Mucosa of descending colon (tissue), 3 donors: ENCODE measurements at places on chromosomes 12 and 14. TPM values are rescaled to one million over a fixed set of nuclear protein-coding genes. Genes with fewer than 3 reads are reported as not detected.

The A2ML1 gene
- not detected for total RNA-seq

The GPR162 gene
- total RNA-seq: 1.7 TPM

GRCh38 chr12:125797421-125798175, 732.4 kb downstream of the AACS start:
- DNase-seq: no peak

GRCh38 chr12:126547905-126548304, 1482.7 kb downstream of the AACS start:
- DNase-seq: no peak

DNA sequence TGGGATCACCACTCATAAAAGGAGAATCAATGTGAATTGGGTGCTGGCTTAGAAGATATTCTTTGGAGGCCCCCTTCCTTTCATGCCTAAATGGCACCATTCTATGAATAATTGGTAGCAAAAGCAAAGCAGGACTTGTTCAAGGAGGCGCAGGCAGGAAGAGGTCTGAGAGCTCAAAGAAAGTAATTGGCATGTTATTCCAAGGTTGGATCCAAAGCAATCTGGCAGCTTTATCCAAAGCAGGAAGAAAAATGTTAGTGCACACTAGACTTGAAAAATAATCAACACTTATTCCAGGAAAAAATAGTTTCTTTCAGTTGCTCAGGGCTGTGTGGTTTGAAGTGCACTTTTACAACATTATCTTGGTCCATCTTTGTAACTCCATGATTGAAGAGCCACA, 326.4 kb downstream of the NUAK1 start:
- no peak for DNase-seq

DNA sequence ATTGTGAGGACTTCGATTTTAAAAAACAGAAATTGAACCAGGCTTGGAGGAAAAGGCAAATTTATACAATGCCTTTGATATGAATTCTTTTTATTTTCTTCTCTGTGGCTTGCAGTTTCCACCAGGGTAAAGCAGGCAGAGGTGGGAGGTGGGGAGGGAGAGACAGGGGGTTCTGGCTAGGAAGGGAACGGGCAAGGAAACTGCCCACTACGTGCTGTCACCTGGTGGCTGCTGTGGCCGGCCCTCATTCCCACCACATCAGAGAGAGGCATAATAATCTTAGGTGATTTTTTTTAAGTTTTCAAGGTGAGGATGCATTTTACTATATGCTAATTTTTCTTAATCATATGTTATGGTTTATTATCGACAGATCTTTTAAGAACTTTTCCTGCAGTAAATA, 145.8 kb downstream of the CACNA1C start:
- DNase-seq: no peak

DNA sequence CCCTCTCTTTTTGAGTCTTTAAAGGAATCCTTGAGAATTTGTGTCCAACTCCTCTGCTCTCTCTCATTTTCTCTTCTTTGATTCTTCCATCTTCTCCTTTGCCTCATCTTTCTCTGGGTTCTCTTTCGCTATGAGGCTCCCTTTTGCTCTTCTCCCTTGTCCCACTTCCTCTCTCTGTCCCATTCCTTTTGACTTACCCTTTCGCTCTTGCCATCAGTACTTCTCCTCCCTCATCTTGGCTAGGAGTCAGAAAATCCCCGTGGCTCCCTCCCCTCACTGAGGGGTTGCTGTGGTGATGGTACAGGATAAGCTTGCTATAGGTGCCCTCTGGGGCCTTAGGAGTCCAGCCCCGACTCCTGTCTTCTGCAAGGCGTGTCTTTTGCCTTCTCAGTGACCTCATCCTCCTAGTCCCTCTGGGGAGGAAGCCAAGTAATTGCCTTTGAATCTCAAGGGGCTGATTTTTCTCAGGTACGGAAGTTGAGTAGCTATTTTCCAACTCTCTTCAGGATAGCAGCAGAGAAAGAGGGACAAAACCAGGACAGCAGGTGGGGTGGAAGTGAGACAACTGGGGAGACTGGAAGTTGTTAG, 6.4 kb downstream of the PDE1B start:
- no peak for DNase-seq

GRCh38 chr12:65924716-65925115, 100.4 kb downstream of the HMGA2 start:
- DNase-seq: no peak

GRCh38 chr12:107510211-107510610, 175.4 kb upstream of the PWP1 start:
- no peak for DNase-seq

GRCh38 chr14:49945448-49946319, 52.8 kb downstream of the ARF6 start:
- DNase-seq: no peak

DNA sequence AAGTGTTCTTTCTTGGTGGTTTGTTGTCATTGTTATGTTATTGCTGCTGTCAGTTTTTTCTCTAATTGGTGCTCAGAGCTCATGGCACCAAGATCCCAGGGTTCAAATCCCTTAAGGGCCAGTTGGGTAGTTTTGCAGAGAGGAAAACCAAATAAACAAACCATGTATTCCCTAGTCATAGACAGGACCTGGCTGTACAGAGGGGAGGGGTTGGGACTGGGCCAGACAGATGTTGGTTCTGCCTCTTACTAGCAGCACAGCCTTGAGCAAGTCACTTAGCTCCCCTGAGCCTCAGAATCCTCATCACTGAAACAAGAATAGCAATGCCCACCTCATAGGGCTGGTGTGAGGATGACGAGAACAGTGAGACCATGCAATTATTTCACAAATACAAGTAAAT, 53.4 kb downstream of the LTBP2 start:
- no peak for DNase-seq
